ENCODE measurements at places on chromosomes 7 and 10.

DNA sequence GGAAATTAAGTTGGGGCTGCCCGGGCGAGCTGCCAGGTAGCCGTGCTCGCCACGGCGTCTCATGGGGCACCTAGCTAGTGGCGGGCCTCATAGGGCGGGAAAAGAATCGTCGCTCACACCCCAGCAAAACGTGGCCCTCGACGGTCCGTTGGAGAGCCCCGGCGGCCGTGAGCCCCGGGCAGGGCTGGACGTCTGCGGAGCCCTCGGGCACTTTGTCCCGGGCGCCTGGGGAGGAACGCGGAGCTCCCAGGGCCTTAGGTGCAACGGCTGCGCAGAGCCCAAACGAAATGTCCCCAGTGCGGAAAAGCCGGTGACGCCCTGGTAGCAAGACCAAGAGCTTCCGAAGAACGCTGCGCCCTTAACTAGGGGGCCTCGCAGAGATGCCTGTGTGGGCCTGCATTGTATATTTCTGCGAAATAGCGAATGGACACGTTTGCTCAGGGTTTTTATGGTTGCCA is 866 bp upstream of the SFMBT2 start:
- no peak for DNase-seq

DNA sequence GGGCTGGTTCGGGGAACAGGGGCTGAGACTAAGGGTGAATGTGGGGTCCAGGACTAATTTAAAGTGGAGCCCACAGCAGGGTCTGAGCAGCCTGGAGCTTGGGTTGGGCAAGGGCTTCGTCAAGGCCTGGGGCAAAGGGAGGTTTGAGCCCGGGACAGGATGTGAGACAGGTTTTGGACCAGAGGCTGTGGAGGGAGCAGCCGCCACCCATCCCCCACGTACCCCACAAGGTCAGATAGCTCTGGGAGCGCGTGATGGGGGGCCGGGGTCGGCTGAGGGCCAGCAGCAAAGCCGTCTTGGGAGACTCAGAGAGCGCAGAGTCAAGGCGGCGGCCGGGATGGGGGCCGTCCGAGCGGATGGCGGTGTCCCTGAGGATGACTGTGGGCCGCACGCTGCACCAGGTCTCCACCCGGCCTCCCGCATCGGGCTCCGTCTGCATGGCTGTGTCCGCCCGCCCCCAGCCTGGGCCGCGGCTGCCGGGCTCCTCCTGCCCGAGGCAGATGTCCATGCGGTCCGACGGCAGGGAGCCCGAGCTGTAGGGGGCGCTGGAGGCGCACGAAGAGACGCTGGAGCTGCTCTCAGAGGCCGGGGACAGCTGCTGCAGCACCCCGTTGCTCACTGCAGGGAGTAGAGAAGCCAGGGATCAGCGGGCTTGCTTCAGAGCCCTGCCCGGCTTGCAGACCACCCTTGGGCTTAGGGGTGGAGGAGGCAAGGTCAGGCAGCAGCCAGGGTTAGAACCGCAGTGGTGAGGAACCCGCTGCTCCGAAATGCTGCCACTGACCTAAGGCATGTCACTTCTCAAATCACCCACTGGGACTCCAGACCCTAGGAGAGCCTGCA is 12.1 kb downstream of the PDZD7 start:
- DNase-seq: no peak

DNA sequence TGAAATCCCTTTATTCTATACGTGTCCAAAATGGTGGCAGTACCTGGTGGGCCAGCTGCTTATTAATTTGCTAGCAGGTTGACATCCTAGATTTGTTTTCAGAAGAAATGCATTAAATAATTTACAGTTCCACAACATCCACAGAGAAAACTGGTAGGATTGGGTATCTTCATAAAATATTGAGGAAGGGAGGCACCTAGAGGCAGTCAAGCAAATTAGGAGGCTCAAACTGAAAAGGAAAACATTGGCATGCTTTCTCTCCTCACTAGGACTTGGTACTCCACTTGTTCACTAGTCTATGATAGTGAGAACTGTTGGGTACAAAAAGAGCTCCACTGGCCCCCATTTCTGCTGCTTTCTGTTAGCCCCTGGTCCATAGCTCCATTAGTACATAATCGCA is 18.3 kb upstream of the LRGUK start:
- no peak for DNase-seq

GRCh38 chr10:23120001-23120934 is 24.9 kb downstream of the MSRB2 start:
- no peak for DNase-seq

GRCh38 chr10:27865221-27865635 is 119.6 kb upstream of the MKX start:
- no peak for DNase-seq

- no peak for DNase-seq
Measured at GRCh38 chr10:89427629-89428028, 13.3 kb downstream of the IFIT5 start.

- no peak for DNase-seq
Measured at GRCh38 chr10:48601789-48602188, 3.1 kb downstream of the ARHGAP22 start.
